ENCODE measurements at places on chromosomes 2 and 18.

- DNase-seq, result no peak
Measured at GRCh38 chr18:79922971-79923411, 28.5 kb downstream of the SLC66A2 start.

- DNase-seq, result no peak
Measured at GRCh38 chr2:232880764-232881351, 10.8 kb downstream of the SNORC start.

DNA sequence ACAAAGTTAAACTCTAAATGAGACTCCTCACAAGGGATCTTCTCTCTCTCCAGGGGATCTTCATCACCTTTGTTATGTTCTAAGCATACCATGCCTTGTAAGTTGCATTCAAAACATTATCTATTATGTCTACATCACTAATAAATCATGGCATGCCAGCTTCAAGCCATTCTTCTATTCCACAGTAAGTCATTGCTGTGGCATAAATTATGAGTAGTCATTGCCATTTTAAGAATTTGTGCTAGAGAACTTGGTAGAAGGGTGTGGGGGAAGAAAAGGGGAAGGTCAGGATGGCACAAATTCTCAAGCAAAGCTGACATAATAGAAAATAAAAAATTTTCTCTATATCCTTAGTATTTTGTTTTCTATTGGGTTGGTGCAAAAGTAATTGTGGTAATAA is 33.5 kb downstream of the BARD1 start:
- DNase-seq, result no peak

DNA sequence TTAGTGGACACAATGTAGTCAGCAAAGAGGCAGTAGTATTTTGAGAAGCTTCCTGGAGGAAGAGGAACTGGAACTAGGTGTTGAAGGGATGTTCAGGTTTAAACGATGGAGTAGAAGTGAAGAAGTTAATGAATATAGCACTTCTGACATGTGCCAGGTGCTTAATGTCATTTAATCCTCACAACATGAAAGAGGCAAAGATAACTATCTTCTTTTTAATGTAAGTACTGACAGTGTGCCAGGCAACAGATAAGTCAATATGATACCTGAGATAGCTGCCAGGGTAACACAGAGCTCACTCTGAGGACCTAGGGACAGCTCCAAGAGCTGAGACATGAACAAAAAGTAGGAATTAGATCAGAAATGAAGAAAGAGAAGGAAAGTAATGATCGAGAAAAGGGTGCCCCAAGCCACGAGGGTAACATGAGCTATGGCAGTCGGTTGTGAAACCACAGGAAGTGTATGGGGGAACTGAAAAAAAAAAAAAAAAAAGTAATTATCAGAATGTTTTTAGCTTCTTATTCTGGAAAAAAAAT is 140.7 kb downstream of the RNF144A start:
- peak; percentile 61 for DNase-seq
